Suppressor macrophage treated with lipopolysaccharide for 1 hour (primary cell): ENCODE measurements at places on chromosomes 12 and 14.

- DNase-seq = no peak
Measured at GRCh38 chr12:22169376-22169775, 123.4 kb downstream of the CMAS start.

GRCh38 chr12:40175045-40175444 lies 49.8 kb upstream of the LRRK2 start:
- no peak for DNase-seq

DNA sequence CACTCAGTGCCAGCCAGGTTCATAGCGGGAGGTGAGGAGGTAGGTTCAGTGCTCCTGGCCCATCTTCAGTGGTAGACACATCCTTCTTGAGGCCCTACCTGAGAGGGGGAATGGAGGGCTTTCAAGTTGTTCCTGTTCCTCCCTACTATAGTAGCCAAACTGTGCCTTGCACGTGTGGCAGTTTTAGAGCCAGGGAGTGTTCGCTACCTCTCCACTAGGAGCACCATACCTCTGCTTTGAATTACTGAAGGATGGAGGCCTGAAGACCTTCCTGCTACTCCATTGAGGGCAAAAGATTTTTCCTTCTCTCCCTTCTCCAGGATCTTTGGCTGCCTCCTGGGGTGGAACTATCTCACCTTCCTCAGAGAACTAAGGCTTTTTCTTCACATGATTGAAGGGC lies 5.9 kb upstream of the ALG10 start:
- DNase-seq = no peak

- DNase-seq = no peak
Measured at GRCh38 chr14:81066672-81067071, 111.3 kb downstream of the TSHR start.

- DNase-seq = no peak
Measured at GRCh38 chr12:119631930-119632678, 35.8 kb upstream of the PRKAB1 start.

GRCh38 chr12:66803930-66804329 lies 125.1 kb upstream of the GRIP1 start:
- no peak for DNase-seq

DNA sequence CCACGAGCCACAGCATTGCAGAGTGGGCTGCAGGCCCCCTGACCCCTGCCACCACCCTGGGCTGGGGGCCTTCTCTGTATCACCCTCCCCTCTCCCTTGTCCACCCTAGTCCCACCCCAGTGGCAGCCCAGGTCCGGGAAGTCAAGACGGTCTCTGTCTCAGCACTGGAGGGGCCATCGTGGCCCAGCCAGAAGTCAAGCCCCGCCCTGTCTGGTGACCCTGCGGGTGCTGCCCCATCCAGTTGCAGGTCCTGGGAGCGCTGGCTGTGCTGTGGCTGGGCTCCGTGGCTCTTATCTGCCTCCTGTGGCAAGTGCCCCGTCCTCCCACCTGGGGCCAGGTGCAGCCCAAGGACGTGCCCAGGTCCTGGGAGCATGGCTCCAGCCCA lies 2.7 kb downstream of the PLD4 start:
- DNase-seq = no peak

GRCh38 chr12:6145564-6145963 lies 21.1 kb upstream of the VWF start:
- peak; percentile 77 for DNase-seq

DNA sequence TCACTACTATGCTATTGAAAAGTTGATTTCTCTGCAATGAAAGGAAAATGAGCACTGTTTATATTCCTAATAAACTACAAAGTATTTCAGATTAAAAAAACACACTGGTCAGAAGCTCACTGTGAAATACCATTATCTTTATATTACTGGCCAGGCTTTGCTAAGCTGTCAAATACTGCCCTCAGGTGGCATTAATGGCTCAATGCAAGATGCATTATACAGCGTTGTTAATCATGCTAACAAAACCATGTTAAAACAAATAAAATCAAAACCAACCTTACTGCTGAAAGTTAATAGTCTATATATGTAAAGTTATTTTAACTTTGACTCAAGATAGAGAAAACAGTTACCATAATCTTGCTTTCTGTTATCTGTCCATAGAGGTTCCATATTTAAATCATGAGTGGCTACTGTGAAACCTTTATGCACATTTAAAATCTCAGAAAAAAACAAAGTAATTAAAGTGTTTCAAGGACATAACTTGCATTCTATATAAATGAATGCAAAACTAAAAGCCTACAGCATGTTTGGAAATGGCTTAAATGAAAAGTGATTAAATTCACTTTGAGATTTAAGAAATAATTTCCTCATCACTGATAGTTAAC lies 121.7 kb downstream of the RALGAPA1 start:
- peak; percentile 74 for DNase-seq

- peak; percentile 47 for DNase-seq
Measured at GRCh38 chr12:52260361-52261207, 13.9 kb upstream of the KRT86 start.

GRCh38 chr12:53300187-53300586 lies 692 bp downstream of the MYG1 start:
- peak; percentile 69 for DNase-seq

GRCh38 chr12:131473741-131474709 lies 236.9 kb upstream of the SFSWAP start:
- no peak for DNase-seq

DNA sequence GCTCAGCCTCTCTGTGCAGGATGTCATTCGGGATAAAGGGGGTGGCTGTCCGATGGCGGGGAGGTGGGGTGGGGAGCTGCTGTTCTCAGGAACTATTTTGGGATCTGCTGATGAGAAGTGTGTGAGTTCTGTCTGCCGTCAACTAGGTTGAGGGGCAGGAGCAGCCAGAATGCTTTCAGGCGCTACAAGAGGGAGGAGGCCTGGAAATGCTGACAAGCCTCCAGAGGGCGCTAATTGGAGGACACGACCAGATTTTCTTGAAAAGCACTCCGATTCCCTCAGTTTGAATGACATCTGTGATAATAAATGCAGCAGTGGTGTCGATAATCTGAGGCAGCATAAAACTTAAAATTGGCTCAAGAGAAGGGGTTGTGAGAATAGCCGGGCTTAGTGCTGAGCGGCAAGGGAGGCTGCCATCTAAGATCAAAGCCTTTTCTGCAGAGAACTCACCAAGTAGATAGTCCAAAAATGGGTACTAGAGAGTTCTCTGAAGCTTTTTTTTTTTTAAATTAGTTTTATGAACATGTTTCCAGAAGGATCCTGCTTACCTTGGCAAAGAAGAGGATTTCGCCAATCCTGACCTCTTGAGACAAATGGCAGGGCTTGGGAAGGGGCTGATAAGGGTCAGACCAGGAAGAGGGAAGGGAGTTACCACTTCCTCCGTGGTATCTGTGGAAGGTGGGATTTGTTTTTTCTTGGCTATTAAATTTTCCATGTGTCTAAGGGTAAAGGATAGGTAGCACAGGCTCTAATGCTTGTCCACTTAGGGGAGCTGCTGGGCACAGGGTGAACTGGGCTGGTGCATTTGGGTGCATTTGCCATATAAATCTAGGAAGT lies 94.4 kb downstream of the CRACR2A start:
- peak; percentile 59 for DNase-seq

DNA sequence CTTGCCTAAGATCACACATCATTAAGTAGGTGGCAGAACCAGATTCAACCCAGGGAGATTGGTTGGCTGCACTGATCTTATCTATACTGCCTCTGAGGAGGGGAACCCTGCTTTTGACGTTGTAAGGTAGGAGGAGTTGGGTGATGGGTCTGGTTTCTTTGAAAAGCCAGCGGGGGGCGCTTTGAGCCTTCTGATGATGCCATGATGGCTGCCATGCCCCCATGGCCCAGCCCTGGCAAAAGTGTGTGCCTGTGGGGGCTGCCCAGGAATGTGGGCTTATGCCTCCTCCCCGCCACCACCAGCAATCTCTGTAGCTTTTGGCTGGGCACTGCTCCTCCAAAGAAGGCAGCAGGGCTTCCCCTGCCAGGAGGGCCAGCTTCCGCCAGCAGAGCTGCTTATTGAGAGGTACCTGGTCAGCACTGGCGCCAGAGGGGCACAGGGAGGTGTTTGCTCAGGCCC lies 224.3 kb downstream of the SLC41A2 start:
- peak; percentile 37 for DNase-seq

- DNase-seq = peak; percentile 95
Measured at GRCh38 chr14:105481886-105482457, 4.7 kb upstream of the CRIP1 start.

- no peak for DNase-seq
Measured at GRCh38 chr12:109538191-109538863, 35.0 kb downstream of the MMAB start.

- DNase-seq = peak; percentile 48
Measured at GRCh38 chr12:12628013-12628412, 16.3 kb downstream of the CREBL2 start.

GRCh38 chr14:98647754-98648153 lies 624.2 kb downstream of the BCL11B start:
- DNase-seq = no peak

DNA sequence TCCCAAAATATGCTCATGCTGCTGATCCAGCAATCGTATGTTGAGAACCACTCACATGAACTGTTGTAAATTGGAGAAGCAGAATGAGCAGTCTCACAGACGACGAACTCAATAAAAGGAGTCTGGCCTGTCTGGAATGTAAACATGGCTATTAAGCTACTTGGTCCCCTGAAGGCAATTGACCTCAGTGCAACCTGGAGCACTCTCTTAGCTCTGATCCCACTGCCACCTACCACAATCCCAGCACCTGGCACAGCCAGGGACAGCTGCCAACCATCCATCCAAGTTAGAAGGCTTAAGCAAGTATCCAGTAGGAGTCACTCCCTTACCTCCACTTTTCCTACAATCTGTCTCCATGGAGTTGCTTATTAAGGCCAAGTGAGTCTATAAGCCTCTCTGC lies 406.9 kb upstream of the CLEC14A start:
- no peak for DNase-seq

GRCh38 chr14:83255727-83256090 lies 1722.1 kb upstream of the SEL1L start:
- no peak for DNase-seq

GRCh38 chr12:121325922-121326396 lies 26.3 kb downstream of the ANAPC5 start:
- peak; percentile 57 for DNase-seq

- DNase-seq = no peak
Measured at GRCh38 chr14:69395929-69396328, 2.2 kb downstream of the ERH start.

GRCh38 chr14:87824266-87824665 lies 168.7 kb downstream of the GALC start:
- no peak for DNase-seq

GRCh38 chr12:76784600-76785051 lies 20.7 kb downstream of the ZDHHC17 start:
- no peak for DNase-seq

GRCh38 chr12:52243856-52244614 lies 11.0 kb downstream of the KRT7 start:
- peak; percentile 94 for DNase-seq

DNA sequence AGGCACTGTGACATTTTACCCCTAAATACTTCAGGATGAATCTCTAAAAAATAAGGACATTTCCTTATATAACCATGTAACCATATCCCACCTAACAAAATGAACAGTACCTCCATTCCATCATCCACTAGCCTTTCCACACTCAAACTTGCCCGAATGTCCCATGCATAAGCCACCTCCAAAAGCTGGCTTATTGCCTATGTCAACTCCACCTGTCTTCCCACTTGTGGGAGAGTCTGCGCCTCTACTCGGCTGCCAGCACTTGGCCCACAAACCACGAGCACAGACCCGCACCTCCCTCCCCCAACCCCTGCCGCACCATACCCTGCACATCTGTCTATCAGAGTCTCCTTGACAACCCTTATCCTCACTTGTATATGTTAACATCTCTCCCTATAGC lies 165.8 kb downstream of the CALM1 start:
- no peak for DNase-seq

DNA sequence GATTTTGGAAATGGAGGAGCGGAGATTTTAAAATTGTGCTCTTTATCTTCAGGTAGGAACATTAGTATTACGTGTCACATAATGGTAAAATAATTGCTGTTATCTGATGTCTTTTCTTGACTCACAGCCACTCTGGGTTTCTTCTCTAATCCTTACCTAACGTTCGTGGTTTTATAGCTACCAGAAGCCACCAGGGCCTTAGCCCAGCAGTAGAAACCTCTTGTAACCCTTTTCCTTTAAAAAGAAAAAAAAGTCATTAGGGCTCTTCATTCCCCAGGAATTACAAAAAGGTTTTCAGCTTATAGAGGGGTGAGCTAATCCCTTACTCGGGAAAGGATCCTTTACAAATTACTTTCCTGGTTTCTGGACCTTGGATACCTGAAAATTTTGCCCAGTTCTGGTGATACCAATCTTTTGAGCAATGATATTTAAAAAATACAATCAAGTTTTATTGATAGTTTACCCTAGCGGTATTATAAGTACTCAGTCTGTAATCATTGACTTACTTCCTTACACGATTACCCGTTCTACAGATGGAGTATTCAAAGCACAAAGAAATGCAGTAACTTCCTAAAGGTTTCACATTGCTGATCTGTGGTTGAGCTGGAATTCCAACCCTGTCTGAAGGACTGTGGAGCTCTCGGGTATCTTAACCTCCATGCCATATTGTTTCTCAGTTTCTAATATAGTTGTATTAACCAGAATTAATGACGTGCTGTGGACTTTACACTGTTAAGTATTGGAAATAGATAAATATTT lies 1.6 kb downstream of the GABARAPL1 start:
- peak; percentile 31 for DNase-seq

- no peak for DNase-seq
Measured at GRCh38 chr12:14256121-14256520, 109.4 kb upstream of the ATF7IP start.

- DNase-seq = no peak
Measured at GRCh38 chr14:47949006-47949405, 273.6 kb upstream of the MDGA2 start.

DNA sequence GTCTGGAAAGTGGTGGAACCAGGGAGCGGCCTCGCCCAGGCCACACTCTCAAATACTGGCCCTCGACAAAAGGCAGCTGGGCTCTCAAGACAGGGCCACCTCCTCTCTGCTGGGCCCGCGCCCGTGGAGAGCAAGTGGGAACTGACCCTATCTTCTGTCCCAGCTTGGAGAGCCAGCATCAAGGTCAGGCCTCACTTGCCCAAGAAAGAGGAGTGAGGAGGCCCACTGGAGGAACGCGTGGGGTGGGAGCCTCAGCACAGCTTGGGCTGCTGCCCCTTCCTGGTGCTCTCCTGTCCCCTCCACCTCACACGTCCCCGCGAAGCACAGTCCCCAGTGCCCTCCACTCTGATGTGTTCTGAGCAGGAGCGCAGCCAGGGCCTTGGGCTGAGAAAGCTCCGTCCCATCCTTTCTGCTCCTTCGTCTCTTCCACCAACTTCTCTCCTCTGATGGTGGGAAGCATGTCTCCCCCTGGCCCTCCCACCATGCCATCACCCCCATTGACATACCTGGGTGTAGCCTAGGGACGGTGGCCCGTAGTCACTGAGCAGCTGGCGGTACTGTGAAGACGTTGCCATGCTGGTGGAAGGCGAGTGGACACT lies 4.9 kb downstream of the CDK2AP1 start:
- no peak for DNase-seq

GRCh38 chr12:11543457-11544158 lies 105.9 kb upstream of the ETV6 start:
- DNase-seq = no peak

- no peak for DNase-seq
Measured at GRCh38 chr12:122942637-122943036, 23.6 kb downstream of the ABCB9 start.
